ENCODE measurements at places on chromosomes 5 and 9.

DNA sequence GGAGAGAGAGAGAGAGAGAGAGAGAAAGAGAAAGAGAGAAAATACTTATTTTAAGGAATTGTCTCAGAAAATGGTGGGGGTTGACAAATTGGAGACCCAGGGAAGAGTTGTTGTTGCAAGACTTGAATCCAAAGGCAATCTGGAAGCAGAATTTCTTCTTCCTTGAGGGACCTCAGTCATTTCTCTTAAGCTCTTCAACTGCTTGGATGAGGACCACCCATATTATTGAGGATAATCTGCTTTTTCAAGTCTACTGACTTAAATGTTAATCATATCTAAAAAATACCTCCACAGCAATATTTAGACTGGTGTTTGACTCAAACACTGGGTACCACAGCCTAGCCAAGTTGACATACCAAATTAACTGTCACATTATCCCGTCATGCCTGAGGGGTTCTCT is 2.9 kb downstream of the CDKN2B-AS1 start:
- H3K36me3 ChIP-seq: no peaks in the 10 kb centered on the region
- H3K4me3 ChIP-seq: no peak overlapping the region
- peaks cover 18% of the 10 kb centered on the region for H3K4me1 ChIP-seq
- peaks cover 8% of the 10 kb centered on the region for H3K27me3 ChIP-seq

DNA sequence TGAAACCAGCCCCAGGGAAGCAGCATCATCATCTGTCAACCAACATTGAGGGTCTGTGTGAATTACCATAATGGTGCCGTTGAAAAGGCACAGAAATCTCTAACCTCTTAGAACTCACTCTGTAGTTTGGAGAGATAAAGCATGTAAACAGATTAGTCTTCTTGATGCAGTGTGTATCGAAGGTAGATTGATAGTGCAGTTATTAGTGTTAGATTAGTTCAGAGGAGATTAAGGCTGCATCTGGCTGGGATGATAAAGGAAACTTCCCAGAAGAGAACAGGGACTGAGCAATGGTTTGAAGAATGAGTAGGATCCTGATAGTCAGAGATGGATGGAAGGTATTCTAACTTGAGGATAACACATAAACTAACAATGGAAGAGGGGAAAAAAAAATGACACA is 651.5 kb downstream of the TLE1 start:
- no peak overlapping the region for H3K27ac ChIP-seq
- H3K27me3 ChIP-seq: no peaks in the 10 kb centered on the region
- H3K36me3 ChIP-seq: no peaks in the 10 kb centered on the region
- no peak for DNase-seq
- no peaks in the 10 kb centered on the region for H3K4me1 ChIP-seq

DNA sequence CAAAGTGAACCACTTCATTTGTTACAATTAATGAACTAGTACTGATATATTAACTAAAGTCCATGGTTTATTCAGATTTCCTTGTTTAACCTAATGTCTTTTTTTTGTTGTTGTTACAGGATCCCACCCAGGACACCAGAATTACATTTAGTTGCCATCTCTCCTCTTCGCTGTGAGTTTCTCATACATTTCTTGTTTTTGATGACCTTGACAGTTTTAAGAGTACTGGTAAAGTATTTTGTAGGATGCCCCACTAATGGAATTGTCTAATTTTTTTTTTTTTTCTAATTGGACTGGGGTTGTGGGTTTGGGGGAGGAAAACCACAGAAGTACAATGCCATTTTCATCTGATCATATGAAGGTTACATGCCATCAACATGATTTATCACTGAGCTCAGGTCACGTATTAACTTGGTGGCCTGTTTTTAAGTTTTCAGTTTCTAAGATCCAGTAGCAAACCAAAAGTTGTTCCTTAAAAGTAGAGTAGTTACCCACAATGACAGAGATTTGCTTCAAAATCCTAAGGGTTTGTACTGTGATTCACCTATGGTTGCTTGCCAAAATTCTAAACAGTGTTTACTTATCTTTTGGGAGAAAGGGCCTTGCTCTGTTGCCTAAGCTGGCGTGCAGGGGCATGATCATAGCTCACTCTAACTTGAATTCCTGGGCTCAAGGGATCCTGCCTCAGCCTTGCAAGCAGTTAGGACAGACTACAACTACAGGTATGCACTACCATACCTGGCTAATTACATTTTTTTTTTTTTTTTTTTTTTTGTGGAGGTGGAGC is 4.5 kb upstream of the OTULIN start:
- DNase-seq: no peak
- no peaks in the 10 kb centered on the region for H3K27me3 ChIP-seq
- no peaks in the 10 kb centered on the region for H3K4me1 ChIP-seq
- H3K36me3 ChIP-seq: no peaks in the 10 kb centered on the region
- no peak overlapping the region for H3K4me3 ChIP-seq

DNA sequence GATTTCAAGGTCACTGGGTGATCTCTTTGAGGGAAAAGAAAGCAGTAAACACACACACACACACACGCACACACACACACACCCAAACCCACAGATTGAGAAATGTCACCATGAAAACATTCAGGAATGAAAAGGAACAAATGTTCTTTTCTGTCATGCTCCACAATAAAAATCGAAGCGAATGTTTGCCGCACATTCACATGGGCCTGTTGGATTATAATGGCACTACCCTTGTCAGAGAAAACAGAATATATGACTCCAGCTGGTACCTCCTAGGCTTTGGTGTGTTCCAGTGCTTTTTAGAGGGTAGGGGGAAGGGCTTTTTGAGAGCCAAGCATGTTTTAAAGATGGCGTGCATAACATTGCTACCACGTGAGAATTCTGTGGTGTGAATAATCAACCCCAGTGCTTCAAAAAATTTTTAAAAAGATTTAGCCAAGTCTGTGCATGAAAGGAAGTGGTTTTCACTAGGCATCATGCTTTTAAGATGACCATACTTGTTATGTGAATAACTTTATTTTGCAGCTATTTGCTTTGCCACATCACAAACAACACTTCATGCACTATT is 120.8 kb upstream of the ZNF608 start:
- no peaks in the 10 kb centered on the region for H3K27me3 ChIP-seq
- H3K4me3 ChIP-seq: no peak overlapping the region
- no peak for DNase-seq

DNA sequence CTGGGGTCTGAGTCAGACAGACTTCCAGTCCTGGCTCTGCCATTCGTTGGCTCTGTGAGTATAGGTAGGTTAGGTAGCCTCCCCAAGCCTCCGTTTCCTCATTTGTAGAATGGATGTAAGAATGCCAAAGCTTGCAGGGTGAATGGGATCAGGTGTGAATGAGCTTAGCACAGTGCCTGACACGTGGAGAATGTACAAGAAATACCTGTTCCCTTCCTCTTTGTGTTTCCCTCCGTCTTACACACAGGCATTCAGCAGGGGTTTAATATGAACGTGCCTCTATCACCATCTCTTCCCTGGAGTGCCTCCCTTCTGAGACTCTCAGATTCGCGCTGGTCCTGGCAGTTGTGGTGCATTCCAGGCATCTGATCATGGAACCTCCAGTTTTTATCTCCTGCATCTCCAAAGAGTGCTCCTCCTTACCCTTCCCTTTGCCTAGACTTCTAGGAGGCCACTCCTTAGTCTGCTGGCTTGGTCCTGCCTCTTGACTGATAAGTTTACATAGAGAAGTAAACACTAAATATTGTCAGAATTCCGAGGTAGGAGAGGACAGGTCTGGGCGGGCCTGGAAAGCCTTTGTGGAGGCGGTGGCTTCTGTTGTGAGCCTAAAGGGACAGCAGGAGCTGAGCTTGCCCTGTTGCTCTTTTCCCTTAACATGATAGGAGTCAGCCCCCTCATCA is 199.4 kb downstream of the AOPEP start:
- no peaks in the 10 kb centered on the region for H3K36me3 ChIP-seq
- DNase-seq: no peak
- H3K27ac ChIP-seq: no peak overlapping the region
- peaks cover 56% of the 10 kb centered on the region for H3K4me1 ChIP-seq
- no peaks in the 10 kb centered on the region for H3K27me3 ChIP-seq
